ENCODE measurements at places on chromosomes 13 and 19. TPM values are rescaled to one million over a fixed set of nuclear protein-coding genes. Genes with fewer than 3 reads are reported as not detected.
A peak's percentile ranks its signal among the peaks of the same experiment; 100 is the strongest.

- H3K27ac ChIP-seq: no peak overlapping the region
- H3K4me3 ChIP-seq: no peak overlapping the region
- no peak for DNase-seq
- peaks cover 1% of the 10 kb centered on the region for H3K27me3 ChIP-seq
- no peaks in the 10 kb centered on the region for H3K4me1 ChIP-seq
- peaks cover 54% of the 10 kb centered on the region for H3K36me3 ChIP-seq
Measured at GRCh38 chr13:111281751-111282311, 38.6 kb upstream of the TEX29 start.

GRCh38 chr19:54480051-54480450, 7.0 kb upstream of the CDC42EP5 start:
- H3K4me3 ChIP-seq: no peak overlapping the region
- no peaks in the 10 kb centered on the region for H3K27me3 ChIP-seq

- no peaks in the 10 kb centered on the region for H3K27me3 ChIP-seq
- H3K4me1 ChIP-seq: peaks cover 6% of the 10 kb centered on the region
- no peak overlapping the region for H3K4me3 ChIP-seq
- DNase-seq: no peak
- H3K27ac ChIP-seq: no peak overlapping the region
Measured at GRCh38 chr19:48668332-48668731, 4.5 kb downstream of the NTN5 start.

- H3K4me3 ChIP-seq: peak within 1 kb of the TSS; percentile 63
- H3K4me1 ChIP-seq: peaks cover 5% of the 10 kb centered on the region
- no peaks in the 10 kb centered on the region for H3K36me3 ChIP-seq
Measured at GRCh38 chr19:36032251-36033104, at the start of gene CLIP3. Gene CLIP3, minus strand, starts transcription at chr19:36032873. Its CDS starts 516 bp downstream, at chr19:36032357.

GRCh38 chr19:35742121-35742724, at the start of gene IGFLR1:
Gene IGFLR1, minus strand, starts transcription at chr19:35742452. Its CDS starts 1,272 bp downstream, at chr19:35741180.
- no peaks in the 10 kb centered on the region for H3K27me3 ChIP-seq
- peaks cover 6% of the 10 kb centered on the region for H3K36me3 ChIP-seq
- H3K4me1 ChIP-seq: peaks cover 4% of the 10 kb centered on the region

GRCh38 chr13:40993987-40994386, 25.1 kb downstream of the ELF1 start:
- no peaks in the 10 kb centered on the region for H3K27me3 ChIP-seq
- no peaks in the 10 kb centered on the region for H3K36me3 ChIP-seq
- H3K27ac ChIP-seq: no peak overlapping the region
- no peak overlapping the region for H3K4me3 ChIP-seq
- DNase-seq: no peak

DNA sequence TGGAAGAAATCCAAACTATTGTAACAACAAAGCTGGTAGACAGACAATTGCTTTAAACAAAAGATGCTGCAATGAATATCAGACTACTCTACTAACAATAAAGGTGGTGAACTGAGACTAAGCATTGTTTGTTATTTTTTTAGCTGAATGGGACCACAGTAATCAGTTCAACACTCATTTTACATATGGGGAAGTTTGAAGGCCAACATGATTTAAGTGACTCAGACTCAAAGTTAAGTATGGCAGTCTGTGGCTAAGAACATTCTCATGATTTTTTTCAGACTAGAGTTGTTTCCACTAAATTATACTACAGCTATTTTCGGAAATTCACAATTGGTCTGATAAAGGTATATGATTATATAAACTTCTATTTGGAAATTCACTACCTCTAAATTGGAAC, 10.4 kb downstream of the EXOSC8 start:
- H3K27me3 ChIP-seq: no peaks in the 10 kb centered on the region
- no peak overlapping the region for H3K4me3 ChIP-seq
- peaks cover 14% of the 10 kb centered on the region for H3K36me3 ChIP-seq
- no peak overlapping the region for H3K27ac ChIP-seq
- no peaks in the 10 kb centered on the region for H3K4me1 ChIP-seq

GRCh38 chr13:28538932-28539331, 44.0 kb upstream of the FLT1 start:
- no peaks in the 10 kb centered on the region for H3K36me3 ChIP-seq
- DNase-seq: no peak
- H3K27ac ChIP-seq: no peak overlapping the region
- H3K27me3 ChIP-seq: no peaks in the 10 kb centered on the region
- H3K4me1 ChIP-seq: no peaks in the 10 kb centered on the region

- no peaks in the 10 kb centered on the region for H3K4me1 ChIP-seq
- no peaks in the 10 kb centered on the region for H3K36me3 ChIP-seq
- no peak for DNase-seq
- H3K4me3 ChIP-seq: no peak overlapping the region
Measured at GRCh38 chr13:80348314-80348713, 7.4 kb upstream of the SPRY2 start.

GRCh38 chr13:110097013-110097412, 209.9 kb downstream of the COL4A1 start:
- no peaks in the 10 kb centered on the region for H3K4me1 ChIP-seq
- no peak overlapping the region for H3K4me3 ChIP-seq
- H3K27ac ChIP-seq: no peak overlapping the region
- DNase-seq: no peak

DNA sequence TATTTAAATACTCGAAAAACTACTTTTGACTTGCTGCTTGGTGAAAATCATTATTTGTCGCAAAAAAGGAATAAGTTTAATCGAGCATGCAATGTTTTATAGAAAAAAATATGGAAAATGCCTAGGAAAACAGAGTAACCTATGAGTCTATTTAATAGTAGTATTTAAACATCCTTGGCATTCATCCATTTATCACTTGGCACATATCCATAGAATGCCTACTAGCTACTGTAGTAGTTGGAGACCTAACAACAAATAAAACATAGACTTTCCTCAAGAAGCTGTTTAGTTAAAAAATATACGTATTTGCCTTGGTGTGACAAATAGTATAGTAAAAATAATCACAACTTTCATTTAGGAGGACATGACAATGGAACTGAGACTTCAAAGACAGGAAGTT, 302.1 kb downstream of the DIAPH3 start:
- no peak overlapping the region for H3K27ac ChIP-seq
- no peaks in the 10 kb centered on the region for H3K27me3 ChIP-seq
- no peaks in the 10 kb centered on the region for H3K36me3 ChIP-seq
- H3K4me3 ChIP-seq: no peak overlapping the region

DNA sequence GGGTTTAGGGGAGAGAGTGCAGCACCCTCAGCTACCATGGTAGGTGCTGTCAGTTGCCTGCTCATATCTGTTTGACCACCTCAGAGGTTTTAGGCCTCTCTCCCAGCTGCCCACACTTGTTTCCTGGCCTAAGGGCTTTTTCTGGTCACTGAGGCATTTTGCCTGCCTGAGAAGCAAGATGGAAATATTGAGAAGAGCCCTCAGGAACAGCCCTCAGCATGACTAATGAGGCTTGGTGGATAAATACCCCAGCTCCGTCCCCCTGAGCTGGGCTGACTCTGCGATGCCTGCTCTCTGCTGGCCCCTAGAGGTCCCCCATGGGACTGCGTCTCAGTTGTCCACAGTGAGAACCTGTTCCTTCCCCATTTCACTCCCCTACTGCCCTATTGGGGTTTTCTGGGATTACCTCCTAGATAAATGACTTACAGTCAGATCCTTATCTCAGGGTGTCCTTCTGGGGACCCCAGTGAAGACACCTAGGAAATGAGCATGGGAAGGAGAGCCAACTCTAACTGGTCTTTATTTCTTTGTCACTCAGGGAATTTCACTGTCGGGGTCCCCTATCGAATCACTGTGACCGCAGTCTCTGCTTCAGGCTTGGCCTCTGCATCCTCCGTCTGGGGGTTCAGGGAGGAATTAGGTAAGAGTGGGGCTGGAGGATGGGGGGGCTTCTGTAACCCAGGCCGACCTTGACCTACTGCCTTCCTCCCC, 13.3 kb downstream of the PALM3 start:
- no peaks in the 10 kb centered on the region for H3K4me1 ChIP-seq
- H3K4me3 ChIP-seq: no peak overlapping the region
- no peaks in the 10 kb centered on the region for H3K36me3 ChIP-seq
- H3K27ac ChIP-seq: no peak overlapping the region
- no peaks in the 10 kb centered on the region for H3K27me3 ChIP-seq

DNA sequence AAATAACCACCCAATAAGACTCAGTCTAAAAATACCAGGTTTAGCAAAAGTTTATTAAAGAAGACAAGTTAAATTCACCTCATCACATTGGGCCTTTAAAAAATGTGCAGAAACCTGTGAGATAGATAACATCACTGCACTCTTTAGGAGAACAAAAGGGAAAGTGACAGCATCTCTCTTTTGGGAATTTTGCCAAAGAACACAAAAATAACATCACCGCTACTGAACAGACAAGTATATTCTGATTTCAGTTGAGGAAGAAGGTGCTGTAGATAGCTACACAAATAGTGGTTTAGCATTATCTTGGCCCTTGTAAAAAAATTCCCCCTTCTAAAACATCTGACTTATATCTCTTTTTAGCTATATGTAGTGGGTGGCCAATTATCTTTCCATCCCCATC, 244.7 kb downstream of the VWA8 start:
- no peak overlapping the region for H3K4me3 ChIP-seq
- no peaks in the 10 kb centered on the region for H3K4me1 ChIP-seq
- H3K36me3 ChIP-seq: no peaks in the 10 kb centered on the region
- DNase-seq: no peak

- peak; percentile 99 for DNase-seq
- H3K27ac ChIP-seq: no peak overlapping the region
- peak overlapping the region; percentile 43 for H3K4me3 ChIP-seq
- peaks cover 8% of the 10 kb centered on the region for H3K4me1 ChIP-seq
- H3K27me3 ChIP-seq: peaks cover 9% of the 10 kb centered on the region
- H3K36me3 ChIP-seq: no peaks in the 10 kb centered on the region
Measured at GRCh38 chr19:10269333-10270179, 1.4 kb upstream of the ICAM1 start.

- no peak overlapping the region for H3K27ac ChIP-seq
- H3K27me3 ChIP-seq: no peaks in the 10 kb centered on the region
- no peak overlapping the region for H3K4me3 ChIP-seq
- no peak for DNase-seq
- H3K36me3 ChIP-seq: no peaks in the 10 kb centered on the region
Measured at GRCh38 chr19:29326849-29327840, 114.2 kb upstream of the UQCRFS1 start.

DNA sequence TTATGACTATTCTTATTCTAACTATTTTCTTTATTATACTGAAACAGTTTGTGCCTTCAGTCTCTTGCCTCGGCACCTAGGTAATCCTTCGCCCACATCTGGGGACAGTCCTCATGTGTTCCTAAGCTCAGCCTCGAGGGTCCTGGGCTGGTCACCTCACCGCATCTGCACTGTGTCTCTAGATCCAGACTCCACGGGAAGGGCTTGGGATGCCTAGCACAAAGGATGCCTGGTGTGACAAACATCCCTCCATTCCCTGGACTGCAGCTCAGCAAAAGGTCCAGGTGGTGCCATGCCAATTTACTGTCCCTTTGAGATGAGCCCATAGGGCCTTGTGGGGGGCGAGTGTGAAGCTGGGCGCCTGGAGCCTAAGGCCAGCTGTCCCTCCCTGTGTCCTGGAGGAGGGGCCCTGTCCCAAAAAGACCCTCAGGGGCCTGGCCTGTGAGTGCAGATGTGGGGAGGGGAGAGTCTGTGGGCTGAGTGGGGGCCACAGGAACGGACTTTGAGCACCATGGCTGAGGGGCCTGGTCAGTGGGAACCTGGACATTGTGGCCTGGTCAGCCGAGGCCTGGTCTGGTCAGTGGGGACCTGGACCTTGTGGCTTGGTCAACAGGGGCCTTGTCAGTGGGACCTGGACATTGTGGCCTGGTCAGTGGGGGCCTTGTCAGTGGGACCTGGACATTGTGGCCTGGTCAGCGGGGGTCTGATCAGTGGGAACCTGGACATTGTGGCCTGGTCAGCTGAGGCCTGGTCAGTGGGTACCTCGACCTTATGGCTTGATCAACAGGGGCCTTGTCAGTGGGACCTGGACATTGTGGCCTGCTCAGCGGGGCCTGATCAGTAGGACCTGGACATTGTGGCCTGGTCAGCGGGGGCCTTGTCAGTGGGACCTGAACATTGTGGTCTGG, 45.1 kb upstream of the TPM4 start:
- no peak overlapping the region for H3K27ac ChIP-seq
- DNase-seq: no peak
- H3K4me3 ChIP-seq: no peak overlapping the region

- no peak overlapping the region for H3K4me3 ChIP-seq
- H3K36me3 ChIP-seq: no peaks in the 10 kb centered on the region
- no peaks in the 10 kb centered on the region for H3K27me3 ChIP-seq
- no peak for DNase-seq
- no peaks in the 10 kb centered on the region for H3K4me1 ChIP-seq
- no peak overlapping the region for H3K27ac ChIP-seq
Measured at GRCh38 chr13:45232591-45232990, 31.7 kb upstream of the KCTD4 start.

DNA sequence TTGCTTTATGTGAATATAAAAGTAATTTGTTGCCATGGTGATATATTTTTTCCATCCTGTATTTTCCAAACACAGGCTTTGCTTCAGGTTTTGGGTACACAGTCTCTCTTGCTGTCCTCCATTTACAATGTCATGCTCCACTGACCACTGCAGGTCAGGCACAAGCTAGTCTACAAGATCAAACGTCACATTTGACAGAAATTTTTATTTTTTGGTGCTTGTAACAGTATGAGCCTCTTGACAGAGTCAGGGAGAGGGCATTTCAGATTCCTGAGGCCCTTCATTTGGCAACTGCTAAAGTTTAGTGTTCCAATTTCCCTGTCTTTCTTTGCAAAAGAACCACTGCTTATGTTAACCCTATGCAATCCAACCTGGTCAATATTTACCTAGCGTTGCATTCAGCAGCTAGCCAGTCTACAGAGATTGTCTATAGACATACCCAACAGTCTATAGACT, 175.0 kb downstream of the RFC3 start:
- H3K36me3 ChIP-seq: no peaks in the 10 kb centered on the region
- no peak overlapping the region for H3K4me3 ChIP-seq
- no peak overlapping the region for H3K27ac ChIP-seq
- H3K4me1 ChIP-seq: no peaks in the 10 kb centered on the region

GRCh38 chr13:60572855-60573254, 175.8 kb downstream of the TDRD3 start:
- H3K36me3 ChIP-seq: no peaks in the 10 kb centered on the region
- peak overlapping the region; percentile 59 for H3K27ac ChIP-seq
- peaks cover 19% of the 10 kb centered on the region for H3K4me1 ChIP-seq
- no peak for DNase-seq
- H3K4me3 ChIP-seq: no peak overlapping the region

RNF113B gene
- polyA plus RNA-seq: not detected

MARK4 gene
- polyA plus RNA-seq: 22.4 TPM

LGALS16 gene
- polyA plus RNA-seq: not detected

IFNL1 gene
- not detected for polyA plus RNA-seq

MEIOSIN gene
- 0.14 TPM for polyA plus RNA-seq

NLRP7 gene
- polyA plus RNA-seq: 0.75 TPM

ZNF439 gene
- 0.05 TPM for polyA plus RNA-seq

FCER2 gene
- polyA plus RNA-seq: 0.67 TPM
